ENCODE measurements at places on chromosomes 5 and 9.

DNA sequence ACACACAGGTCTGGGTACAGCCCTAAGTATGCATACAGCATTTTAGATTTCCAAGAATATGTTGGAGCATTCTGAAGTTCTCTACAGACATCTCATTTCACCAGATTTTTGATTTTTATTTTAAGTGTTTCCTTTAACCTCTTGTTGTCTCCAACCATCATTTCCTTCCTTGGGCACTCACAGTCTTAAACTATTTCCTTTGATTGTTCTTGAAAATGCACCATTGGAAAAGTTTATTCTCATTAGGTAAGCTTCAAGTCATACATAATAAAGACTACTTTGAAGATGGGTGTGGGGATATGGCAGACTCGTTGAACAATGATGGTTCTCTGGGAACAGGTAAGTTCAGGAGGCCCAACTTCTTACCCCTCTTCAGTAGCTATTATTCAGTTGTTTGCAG, 1174.6 kb downstream of the CDH12 start:
- no peak for DNase-seq

GRCh38 chr5:77832166-77832770, 56.1 kb upstream of the TBCA start:
- no peak for DNase-seq

- DNase-seq: no peak
Measured at GRCh38 chr5:180575571-180575970, 15.7 kb downstream of the SCGB3A1 start.

GRCh38 chr9:131748411-131748955, 8.6 kb upstream of the RAPGEF1 start:
- DNase-seq: no peak

- no peak for DNase-seq
Measured at GRCh38 chr5:150618588-150619281, 21.7 kb upstream of the SYNPO start.
